ENCODE measurements at places on chromosomes 1 and 21. TPM values are rescaled to one million over a fixed set of nuclear protein-coding genes. Genes with fewer than 3 reads are reported as not detected.

GRCh38 chr1:76826072-76826845 is 41.0 kb upstream of the ST6GALNAC5 start:
- DNase-seq: peak; percentile 78
- no peaks in the 10 kb centered on the region for H3K27me3 ChIP-seq
- no peak overlapping the region for H3K4me3 ChIP-seq
- no peak overlapping the region for H3K27ac ChIP-seq

DNA sequence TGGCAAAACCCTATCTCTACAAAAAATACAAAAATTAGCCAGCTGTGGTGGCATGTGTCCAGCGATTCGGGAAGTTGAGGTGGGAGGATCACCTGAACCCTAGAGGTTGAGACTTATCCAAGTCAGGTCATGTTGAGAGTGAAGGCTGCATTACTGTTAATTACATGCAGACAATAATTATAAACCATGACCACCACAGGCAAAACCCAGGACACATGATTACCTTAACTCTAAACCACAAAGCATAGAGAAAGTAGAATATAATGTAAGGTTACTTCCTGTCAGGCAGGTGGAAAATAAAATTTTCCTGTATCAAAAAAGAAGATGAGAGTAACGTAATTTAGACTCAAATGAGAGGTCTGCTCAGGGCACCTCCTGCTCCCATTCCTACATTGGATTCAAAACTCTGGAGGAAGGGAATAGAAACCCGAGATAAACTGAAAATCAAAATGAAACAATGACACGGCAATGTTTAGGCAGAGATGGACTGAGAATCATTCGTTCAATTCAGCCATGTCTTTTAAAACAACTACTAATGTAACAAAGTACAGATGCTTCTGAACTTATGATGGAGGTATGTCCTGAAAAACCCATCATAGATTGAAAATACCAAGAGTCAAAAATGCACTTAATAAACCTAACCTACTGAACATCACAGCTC is 33.6 kb downstream of the RGS8 start:
- H3K27ac ChIP-seq: no peak overlapping the region
- no peak overlapping the region for H3K4me3 ChIP-seq
- no peaks in the 10 kb centered on the region for H3K4me1 ChIP-seq
- no peaks in the 10 kb centered on the region for H3K27me3 ChIP-seq

GRCh38 chr1:97089173-97089572 is 367.6 kb downstream of the PTBP2 start:
- H3K27me3 ChIP-seq: no peaks in the 10 kb centered on the region
- no peak overlapping the region for H3K4me3 ChIP-seq
- H3K27ac ChIP-seq: no peak overlapping the region

DNA sequence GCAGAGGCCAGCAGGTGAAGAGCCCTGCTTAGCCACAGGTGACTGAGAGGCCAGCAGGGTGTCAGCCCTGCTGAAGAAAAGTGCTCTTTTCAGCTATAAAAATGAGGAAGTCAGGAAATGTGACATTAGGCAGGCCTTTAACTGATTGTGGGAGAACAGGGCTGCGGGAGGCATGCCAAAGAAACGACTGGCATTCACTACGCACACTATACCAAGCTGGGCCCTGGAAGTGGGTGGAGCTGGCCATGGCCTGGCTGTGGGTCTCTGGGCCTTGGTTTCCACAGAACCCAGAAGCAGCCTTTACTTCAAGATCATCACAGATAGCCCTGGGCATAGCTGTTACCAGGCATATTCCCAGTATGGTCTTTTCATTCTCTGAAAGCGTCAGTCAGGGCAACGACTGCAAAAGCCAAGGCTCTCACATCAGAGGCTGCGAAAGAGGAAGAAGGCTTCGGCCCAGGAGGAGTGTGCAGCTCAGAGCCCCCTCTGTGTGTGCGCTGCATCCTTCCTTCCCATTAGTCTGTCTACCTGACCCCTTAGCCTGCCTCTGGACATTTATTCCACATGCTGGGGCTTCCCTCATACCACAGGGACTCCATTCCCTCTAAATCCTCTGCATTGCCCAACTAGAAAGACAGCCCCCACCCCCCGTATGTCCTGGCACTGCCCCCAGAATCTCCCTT is 14.3 kb downstream of the SLC2A1 start:
- H3K4me3 ChIP-seq: no peak overlapping the region
- H3K4me1 ChIP-seq: peaks cover 19% of the 10 kb centered on the region
- peaks cover 2% of the 10 kb centered on the region for H3K36me3 ChIP-seq
- H3K27ac ChIP-seq: peak overlapping the region; percentile 85

GRCh38 chr1:1020415-1021009 is 592 bp downstream of the AGRN start:
- no peak for DNase-seq
- peak overlapping the region; percentile 67 for H3K27ac ChIP-seq
- H3K27me3 ChIP-seq: no peaks in the 10 kb centered on the region
- peak overlapping the region; percentile 72 for H3K4me3 ChIP-seq
- peaks cover 30% of the 10 kb centered on the region for H3K4me1 ChIP-seq
- H3K36me3 ChIP-seq: no peaks in the 10 kb centered on the region

- no peaks in the 10 kb centered on the region for H3K36me3 ChIP-seq
- H3K27ac ChIP-seq: no peak overlapping the region
- H3K4me3 ChIP-seq: no peak overlapping the region
- H3K4me1 ChIP-seq: peaks cover 26% of the 10 kb centered on the region
- H3K27me3 ChIP-seq: no peaks in the 10 kb centered on the region
Observed at GRCh38 chr1:14745001-14745720, 146.7 kb downstream of the KAZN start.

Gene GRIK1
- 0.26 TPM for total RNA-seq

Gene ACKR1
- total RNA-seq: 40.9 TPM
